HCEC 1CT (cell line): ENCODE measurements at places on chromosomes 12 and 14.

DNA sequence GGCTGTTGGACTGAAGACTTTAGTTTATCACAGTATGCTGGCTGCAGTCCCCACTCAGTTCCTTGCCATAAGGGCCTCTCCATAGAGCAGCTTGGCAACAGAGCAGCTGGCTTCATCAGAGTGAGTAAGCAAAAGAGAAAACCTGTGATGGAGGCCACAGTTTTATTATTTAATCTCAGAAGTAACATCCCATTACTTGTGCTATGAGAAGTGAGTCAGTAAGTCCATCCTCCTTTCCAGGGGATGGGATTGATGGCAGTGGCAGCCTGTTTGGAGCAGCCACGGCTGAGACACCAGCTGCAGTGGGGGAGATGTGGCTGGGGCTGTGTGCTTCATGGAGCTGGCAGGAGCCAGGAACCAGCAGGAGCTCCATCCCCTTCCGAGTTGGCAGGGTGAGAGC is 138.5 kb upstream of the SRRM4 start:
- DNase-seq = no peak

DNA sequence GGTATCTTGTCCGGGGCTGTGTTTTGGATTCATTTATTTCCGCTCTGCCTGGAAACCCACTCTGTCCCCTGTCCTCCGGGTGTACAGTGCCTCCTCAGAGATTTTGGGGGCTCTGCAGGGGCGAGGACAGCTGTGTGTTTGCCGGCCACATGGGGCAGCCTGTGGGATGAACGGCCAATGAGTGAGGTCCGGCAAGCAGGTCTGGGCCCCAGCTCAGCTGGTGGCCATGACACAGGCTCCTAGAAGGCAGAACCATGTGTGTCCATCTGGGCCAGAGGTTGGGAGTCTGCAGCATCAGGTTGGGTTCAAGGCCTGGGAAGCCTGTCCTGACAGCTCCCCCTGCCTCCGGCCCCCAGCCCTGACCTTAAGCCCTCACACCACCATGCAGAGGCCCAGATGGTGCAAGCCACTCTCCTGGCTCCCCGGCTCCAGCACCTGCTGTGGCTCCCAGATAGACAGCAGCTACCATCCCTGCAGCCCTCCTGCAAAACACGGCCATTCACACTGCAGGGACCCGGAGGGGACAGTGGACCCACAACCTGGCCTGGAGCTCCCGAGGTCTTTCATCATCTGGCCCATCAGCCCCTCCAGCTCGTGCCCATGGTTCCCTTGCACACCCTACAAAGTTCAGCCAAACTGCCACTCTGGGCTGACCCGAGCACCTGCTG is 220.1 kb upstream of the C14orf180 start:
- no peak for DNase-seq

GRCh38 chr12:49540229-49541139 is 1.7 kb downstream of the KCNH3 start:
- no peak for DNase-seq

DNA sequence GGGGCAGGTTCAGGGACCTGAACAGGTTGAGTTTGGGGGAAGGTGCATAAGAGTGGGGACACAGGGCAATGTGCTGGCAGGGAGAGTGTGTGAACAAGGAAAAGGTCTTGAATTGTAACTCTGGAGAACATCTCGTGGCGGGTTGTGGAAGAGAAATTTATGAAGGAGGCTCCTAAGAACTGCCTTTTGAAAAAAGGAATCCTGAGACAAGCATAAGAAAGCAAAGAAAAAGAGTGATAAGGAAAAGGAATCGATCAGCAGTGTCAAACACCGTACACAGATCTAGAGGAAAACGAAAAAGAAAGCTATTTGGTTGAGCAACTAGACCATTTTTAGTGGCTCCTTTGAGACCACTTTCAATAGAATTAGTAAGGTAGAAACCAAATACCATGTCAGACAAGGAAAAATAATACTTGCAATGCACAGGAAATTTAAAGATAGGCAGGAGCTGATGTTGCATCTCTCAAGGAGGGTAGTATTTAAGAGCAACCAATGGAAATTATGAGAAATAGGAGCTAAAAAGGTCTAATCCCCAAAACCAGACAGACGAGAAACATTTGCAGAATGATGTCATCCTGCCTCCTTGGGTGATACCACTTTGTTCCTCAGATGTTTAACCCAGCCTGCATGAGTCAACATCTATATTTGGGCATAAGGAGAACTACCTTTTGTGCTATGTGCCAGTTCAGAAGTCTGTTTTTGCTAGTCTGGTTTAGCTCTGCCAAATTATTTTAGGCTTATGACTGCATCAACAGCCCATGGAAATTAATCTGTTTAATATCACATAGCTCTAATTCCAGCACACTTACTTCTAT is 64.5 kb upstream of the STK38L start:
- peak; percentile 96 for DNase-seq

DNA sequence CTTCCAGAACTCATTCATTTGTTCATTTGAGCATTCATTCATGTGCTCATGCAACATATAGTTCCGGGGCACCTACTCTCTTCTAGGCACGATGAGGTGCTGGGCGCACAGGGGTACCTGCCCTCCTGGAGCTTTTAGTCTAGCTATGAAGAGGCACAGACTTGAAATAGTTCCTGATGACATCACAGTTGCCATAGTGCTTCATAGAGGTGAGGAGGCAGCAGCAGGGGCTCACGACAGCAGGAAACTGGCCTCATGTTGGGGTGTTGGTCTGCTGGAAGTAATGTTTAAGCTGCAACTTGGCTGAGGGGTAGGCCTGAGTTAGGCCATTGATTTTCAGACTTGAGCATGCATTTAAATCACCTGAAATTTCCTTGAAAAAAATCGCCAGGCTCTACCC is 195.5 kb downstream of the PHETA1 start:
- no peak for DNase-seq

DNA sequence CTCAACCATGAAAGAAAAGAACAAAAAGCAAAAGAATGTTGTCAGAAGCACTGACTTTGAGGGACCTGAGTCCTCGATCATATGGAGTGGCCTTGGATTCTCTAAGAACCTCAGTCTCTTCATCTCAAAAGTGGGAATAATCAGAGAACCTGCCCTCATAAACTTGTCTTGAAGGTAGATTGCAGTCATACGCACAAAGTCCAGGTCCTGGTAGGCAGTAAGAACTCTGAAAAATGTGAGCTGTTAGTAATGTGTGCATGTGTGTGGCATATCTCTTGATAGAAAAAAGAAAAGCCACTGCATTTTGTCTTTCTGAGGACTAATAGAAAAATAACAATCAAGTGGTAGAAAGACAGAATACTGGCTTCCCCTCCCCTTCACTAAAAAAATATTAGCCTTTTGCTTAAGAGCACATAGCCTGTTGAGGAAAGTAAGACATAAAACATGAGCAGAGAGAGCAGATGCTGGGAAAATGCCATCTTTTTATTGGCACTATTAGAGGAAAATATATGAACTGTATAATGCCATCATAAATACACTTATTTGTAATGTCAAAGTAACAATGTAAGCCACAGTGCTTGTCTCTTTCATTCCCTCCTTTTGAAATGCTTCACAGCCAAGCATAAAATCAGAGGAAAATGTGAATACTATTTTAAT is 205.1 kb upstream of the TBX3 start:
- no peak for DNase-seq

DNA sequence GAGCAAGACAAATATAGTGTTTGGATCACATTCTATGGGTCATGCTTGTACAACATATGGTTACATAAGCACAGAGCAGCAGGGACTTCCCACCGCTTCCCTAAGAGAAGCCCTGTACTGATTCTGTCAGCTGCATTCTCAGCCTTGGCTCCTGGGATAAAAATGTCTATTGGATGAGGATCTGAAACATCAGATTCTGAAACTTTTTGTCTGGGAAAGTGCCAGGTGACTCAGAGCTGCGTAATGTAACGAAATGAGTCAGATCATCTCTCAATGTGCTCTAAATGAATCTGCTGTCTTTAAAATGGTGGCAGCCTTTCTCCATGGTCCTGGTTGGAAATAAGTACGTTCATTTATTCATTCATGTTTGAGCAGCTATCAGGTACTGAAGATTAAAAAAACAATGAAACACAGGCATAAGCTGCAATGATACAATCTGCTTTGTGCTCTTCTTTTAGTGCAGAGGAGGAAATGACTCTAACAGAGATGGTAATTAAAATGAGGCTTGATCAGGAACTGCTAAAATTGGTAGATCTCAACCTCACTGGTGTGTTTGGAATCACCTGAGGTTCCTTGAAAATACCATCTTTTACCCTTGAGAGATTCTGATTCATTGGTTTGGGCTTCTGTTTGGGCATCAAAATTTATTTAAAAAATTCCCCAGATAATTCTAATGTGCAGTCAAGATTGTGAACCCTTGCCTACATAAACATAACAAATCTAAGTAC is 99.1 kb upstream of the NAP1L1 start:
- DNase-seq = peak; percentile 94

GRCh38 chr12:26274441-26275312 is 79.3 kb downstream of the SSPN start:
- peak; percentile 99 for DNase-seq

- peak; percentile 37 for DNase-seq
These were observed 43.5 kb downstream of the BCAT1 start for GRCh38 chr12:24905431-24905830.

- no peak for DNase-seq
These were observed 449.6 kb downstream of the TMEM117 start for GRCh38 chr12:44285321-44285960.
